AG08396 (cell line): ENCODE measurements at places on chromosomes 6 and 20.

GRCh38 chr6:31888276-31889258 lies 8.9 kb downstream of the EHMT2 start:
- peak; percentile 66 for DNase-seq

DNA sequence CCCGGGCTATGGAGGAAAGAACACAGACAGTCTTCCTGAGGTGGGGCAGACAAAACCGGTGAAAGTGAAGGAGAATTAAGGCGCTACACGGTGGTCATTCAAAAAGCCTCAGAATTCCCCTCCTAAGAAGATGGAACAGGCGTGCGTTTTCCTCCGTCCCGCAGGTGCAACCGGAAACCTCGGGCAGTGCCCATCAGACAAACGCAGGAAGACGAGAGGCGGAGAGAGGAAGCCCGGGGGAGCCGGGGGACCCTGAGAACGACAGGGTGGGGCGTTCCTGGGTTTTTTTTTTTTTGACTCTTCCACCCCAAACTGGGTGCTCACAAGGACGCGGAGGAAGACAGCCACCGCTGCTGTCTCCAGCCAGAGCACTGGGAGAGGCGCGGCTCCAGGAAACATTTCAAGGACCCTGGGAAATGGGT lies 25.4 kb downstream of the TTLL2 start:
- no peak for DNase-seq

DNA sequence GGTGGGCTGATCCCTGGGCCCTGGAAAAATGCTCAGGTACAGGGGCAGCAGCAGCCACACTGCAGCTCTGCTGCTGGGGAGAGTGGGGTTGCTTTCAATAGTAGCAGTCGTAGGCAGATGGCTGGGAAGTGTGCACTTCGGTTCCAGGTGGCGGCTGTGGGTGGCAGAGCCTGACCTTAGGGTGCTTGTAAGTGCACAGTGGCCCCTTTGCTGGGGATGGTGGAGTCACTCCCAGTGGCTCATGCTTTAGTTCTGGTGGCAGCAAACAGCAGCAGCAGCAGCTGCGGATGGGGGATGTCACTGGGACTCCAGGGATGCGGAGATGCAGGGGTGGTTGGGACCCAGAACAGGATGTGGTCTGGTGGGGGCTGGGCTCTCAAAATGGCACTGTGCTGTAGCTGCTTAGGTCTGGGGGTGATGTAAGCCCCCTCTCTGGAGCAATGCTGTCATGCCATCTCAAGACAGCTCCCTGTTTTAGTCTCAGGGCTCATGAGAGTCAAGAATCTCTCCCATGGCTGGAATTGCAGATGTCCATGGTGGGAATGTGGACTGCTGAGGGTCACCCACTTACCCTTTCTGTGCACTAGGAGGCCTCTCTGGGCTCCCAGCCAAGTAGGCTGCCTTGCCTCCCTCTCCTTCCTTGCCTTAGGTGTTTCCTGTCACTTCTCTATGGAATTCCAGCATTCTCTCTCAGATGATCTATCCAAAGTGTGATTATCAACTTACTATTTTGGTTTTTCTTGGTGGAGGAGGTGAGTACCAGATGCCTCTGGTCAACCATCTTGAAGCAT lies 146.7 kb upstream of the SLC22A23 start:
- DNase-seq, result no peak

GRCh38 chr20:11182720-11183119 lies 508.9 kb upstream of the JAG1 start:
- DNase-seq, result no peak

- no peak for DNase-seq
Measured at GRCh38 chr20:40875116-40876085, 153.2 kb upstream of the TOP1 start.

- peak; percentile 52 for DNase-seq
Measured at GRCh38 chr20:33753763-33754162, 22.0 kb downstream of the ZNF341 start.

GRCh38 chr6:52076791-52077179 lies 10.6 kb downstream of the PKHD1 start:
- no peak for DNase-seq

DNA sequence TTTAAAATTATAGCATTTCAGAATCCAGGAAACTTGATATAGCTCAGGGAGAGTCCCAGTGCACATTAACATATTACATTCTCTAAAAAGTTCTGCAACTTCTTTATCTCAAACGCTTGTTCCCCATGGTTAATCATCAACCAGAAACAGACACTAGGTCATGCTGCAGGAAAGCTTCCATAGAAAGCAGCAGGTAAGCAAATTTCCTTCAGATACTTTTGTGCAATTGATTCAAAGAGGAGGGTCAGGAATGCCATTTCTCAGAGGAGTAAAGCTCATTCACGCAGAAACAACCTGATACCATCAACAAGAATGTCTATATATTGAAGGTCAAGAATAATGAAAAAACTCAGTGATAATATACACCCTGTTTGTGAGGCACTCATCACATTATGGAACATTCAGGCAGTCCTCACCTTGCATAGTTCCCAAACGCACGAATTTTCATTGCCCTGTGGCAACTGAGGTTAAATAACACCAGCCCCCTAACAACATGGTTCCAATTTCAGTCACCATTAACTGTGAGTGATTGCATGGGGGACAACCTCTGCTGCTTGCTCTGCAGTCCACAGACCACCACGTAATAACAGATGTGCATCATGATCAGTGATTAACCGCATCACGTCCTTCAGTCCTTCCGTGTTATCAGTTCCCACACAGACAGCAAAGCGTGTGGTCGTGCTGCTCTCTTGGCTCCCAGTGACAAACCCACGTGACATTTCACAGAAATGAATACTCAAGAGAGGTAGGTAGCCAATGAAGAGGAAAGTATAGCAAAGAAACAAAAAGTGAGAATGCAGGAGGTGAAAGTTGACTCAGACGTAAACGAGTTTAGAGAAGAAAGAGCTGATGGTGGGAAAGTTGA lies 95.7 kb downstream of the LY86 start:
- no peak for DNase-seq

DNA sequence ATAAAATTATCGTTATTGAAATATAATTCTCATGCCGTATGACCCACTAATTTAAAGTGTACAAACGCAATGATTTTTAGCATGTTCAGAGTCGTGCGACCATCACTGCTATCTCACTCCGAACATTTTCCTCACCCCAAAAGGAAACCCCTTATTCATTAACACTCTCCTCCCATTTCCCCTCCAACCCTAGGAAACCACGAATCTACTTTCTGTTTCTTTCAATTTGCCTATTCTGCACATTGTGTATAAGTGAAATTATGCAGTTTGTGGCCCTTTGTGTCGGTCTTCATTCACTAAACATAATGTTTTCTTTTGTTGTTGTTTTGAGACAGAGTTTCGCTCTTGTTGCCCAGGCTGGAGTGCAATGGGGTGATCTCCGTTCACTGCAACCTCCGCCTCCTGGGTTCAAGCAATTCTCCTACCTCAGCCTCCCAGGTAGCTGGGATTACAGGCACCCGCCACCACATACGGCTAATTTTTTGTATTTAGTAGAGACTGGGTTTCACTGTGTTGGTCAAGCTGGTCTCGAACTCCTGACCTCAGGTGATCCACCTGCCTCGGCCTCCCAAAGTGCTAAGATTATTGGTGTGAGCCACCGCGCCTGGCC lies 99.7 kb upstream of the ZNF217 start:
- DNase-seq, result no peak

DNA sequence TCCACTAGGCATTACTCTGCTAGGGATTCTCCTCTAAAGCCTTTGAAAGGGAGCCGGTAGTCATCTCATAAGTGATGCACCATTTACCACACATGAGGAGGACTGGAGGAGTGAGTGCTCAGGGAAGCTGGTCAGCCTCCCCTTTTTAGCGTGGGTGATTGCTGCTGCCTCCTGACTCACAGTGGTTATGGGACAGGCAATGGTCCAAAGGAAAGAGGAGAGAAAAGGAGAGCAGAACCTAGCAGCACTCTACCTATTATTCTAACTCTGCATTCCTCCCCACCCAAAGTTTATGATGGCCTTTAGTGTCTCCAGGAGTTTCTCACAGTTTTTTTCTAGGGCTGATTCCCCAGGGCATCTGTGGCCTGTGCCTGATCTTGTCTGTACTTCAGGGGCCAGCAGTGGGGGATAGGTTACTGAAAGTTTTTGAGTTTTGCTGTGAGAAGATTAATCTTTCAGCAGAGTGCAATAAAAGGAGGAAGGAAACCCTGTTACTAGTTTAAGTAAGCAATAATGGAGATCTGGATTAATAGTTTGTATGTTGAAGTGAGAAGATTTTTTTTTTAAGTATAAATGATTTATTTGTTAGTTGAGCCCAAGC lies 36.4 kb upstream of the GCLC start:
- DNase-seq, result peak; percentile 50

GRCh38 chr6:39451831-39452230 lies 129.3 kb upstream of the KCNK16 start:
- DNase-seq, result no peak

DNA sequence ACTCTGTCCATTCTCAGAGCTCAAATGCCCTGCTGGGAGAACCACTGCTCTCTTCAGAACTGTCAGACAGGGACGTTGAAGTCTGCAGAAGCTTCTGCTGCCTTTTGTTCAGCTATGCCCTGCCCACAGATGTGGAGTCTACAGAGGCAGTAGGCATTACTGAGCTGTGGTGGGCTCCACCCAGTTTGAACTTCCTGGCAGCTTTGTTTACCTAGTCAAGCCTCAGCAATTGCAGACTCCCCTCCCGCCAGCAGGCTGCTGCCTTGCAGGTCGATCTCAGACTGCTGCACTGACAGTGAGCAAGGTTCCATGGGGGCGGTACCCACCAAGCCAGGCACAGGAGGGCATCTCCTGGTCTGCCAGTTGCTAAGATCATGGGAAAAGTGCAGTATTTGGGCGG lies 21.8 kb upstream of the UFL1 start:
- DNase-seq, result no peak

GRCh38 chr20:60480950-60481742 lies 522.9 kb downstream of the CDH26 start:
- DNase-seq, result no peak

DNA sequence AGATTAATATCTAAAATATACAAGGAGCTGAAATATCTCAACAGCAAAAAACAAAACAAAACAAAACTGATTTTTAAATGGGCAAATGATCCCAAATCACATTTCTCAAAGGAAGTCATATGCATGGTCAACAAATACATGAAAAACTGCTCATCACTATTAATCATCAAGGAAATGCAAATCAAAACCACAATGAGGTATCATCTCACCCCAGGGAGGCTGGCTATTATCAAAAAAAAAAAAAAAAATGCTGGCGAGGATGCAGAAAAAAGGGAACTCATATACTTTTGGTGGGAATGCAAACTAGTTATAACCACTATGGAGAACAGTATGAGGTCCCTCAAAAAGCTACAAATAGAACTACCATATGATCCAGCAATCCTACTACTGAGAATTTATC lies 34.6 kb downstream of the REPS1 start:
- no peak for DNase-seq

DNA sequence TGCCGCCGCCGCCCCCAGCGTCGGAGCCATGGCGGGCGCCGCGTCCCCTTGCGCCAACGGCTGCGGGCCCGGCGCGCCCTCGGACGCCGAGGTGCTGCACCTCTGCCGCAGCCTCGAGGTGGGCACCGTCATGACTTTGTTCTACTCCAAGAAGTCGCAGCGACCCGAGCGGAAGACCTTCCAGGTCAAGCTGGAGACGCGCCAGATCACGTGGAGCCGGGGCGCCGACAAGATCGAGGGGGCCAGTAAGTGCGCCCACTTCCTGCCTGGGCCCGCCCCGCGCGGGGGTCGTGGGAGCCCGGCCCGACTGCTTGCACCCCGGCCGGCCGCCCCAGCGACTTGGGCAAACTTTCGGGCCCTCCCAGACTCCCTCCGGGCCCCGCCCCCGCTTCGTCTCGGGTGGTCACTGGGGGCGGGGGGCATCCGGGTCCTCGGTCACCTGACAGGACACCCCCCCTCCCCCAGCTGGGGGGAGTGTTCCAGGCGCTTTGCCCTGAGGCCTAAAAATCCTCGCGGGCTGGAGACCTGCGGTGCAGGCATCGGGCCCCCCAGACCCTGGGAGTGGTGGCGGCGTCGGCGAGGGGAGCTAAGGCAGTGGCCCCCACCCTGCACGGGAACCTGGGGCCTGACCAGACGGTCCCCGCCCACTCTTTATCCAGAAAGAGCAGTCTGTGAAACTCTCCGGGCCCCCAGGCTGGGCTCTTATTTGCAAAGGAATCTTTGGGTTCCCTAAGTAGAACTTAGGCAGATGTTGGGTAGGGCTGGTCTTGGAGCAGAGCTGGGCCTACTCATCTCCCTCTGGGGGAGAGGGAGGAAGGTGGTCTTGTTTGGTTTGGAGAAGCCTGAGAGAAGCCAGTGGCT lies 501 bp downstream of the PLCG1 start:
- peak; percentile 81 for DNase-seq

- DNase-seq, result no peak
Measured at GRCh38 chr6:14673201-14673600, 555.6 kb downstream of the CD83 start.
